ENCODE measurements at places on chromosomes 5 and 9. TPM values are rescaled to one million over a fixed set of nuclear protein-coding genes. Genes with fewer than 3 reads are reported as not detected.
A peak's percentile ranks its signal among the peaks of the same experiment; 100 is the strongest.

DNA sequence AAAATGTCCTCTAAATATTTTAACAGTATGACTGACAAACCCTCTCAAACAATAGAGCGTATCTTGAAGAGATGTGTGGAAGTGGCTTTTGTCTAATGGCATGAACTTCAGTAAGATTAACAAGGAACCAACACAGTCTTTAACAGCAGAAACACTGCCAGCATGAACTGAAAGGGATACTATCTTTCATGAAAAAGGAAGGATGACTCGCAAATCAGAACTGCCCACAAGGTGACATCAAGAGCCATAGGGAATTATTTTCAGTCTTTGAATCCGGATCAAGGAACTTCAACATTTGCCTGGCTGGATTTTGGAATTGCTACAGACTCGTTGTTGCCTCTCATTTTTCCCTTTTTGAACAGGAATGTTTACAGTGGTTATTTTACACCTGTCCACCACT lies 5.1 kb upstream of the HEXB start:
- no peak overlapping the region for H3K4me3 ChIP-seq
- no peaks in the 10 kb centered on the region for H3K36me3 ChIP-seq
- no peak for DNase-seq
- no peak overlapping the region for H3K27ac ChIP-seq
- H3K4me1 ChIP-seq: peaks cover 8% of the 10 kb centered on the region

DNA sequence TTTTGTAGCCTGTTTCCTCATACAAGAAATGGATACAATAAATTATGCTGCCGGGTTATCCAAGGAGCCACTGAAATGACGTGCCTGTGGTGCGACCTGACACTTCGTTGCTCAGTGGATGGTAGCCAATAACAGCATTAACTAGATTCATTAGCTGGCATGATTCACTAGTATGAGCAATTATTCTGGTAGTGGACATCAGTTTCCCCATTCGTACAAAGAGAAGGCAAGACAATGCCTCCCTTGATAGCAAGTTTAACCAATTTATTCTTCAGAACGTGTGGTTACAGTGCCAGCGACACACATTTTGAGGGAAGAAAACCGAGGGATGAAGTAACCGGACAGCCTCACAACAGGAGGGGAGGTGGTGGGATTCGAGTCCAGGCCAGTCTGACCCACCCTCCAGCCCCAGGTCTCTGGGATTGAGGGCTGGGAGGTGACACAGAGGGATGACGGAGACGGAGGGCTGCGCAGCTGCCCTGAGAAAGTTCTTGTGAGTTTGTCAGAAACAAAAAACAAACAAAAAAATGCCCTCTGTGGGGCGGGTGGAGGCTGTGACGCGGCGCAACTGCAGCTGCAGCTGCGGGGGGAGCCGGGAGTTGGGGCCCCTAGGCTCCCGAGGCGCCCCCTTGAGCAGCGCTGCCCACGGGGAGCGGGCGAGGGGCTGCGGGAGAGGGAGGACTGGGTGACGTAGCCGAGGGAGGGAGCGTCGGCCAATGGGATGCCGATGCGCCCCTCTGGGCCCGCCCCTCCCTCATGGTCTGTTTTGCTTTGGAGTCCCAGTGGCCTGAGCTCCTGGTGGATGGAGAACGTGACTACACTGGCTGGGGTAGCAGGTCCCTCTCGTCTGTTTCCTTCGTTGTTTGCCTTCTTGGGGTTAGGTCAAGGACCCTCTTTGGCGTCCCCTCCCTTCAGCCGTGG lies 10.9 kb downstream of the LHX2 start:
- H3K27ac ChIP-seq: no peak overlapping the region
- H3K4me3 ChIP-seq: no peak overlapping the region
- peaks cover 98% of the 10 kb centered on the region for H3K27me3 ChIP-seq
- peaks cover 11% of the 10 kb centered on the region for H3K4me1 ChIP-seq
- no peaks in the 10 kb centered on the region for H3K36me3 ChIP-seq
- DNase-seq: peak; percentile 58

DNA sequence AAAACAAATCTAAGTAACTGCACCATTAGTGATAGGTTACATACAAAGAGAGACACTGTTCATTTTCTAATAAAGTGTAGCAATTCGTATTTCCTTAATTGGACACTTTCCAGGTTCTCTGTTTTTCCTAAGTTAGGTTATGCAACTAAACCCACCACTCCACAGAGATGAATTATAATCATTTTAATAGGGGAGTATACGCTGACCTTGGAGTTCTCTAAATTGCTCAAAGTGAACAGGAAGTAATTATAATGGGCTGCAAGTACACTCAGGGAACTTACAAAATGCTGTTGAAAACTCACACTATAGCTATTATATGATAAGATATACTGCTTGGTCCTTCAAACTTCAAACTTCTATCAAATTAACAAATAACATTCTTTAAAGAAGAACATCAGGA lies 18.2 kb upstream of the ADCY2 start:
- H3K36me3 ChIP-seq: peaks cover 3% of the 10 kb centered on the region
- H3K4me3 ChIP-seq: no peak overlapping the region
- H3K27me3 ChIP-seq: no peaks in the 10 kb centered on the region
- no peak for DNase-seq

DNA sequence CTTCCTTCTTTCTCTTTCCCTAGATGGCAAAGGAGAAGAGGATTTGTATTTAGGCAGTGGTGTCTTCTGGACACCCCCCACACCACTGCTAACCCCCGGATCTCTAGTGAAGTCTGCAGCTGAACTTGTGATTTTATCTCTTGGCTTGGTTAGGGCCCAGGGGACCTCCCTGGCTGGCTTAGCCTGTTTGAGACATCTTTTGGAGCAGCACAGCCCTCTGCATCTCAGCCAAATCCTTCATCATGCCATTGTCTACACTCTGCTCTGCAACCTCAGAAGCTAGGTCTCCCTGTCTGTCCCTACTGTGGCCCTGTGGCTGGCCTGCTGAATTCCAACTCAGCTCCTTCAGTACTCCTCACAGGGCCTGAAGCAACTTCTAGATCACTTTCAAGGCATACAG lies 81.7 kb downstream of the MUSK start:
- no peaks in the 10 kb centered on the region for H3K27me3 ChIP-seq
- no peak overlapping the region for H3K27ac ChIP-seq
- no peak for DNase-seq

GRCh38 chr5:56817263-56818014 lies 2.1 kb downstream of the MAP3K1 start:
- DNase-seq: no peak
- H3K27me3 ChIP-seq: peaks cover 26% of the 10 kb centered on the region
- peaks cover 41% of the 10 kb centered on the region for H3K4me1 ChIP-seq
- peak overlapping the region; percentile 90 for H3K4me3 ChIP-seq
- no peaks in the 10 kb centered on the region for H3K36me3 ChIP-seq

GRCh38 chr5:43037636-43038495 lies 2.3 kb downstream of the ANXA2R start:
- H3K27ac ChIP-seq: no peak overlapping the region
- DNase-seq: no peak
- peaks cover 87% of the 10 kb centered on the region for H3K27me3 ChIP-seq
- H3K4me3 ChIP-seq: peak overlapping the region; percentile 41
- H3K36me3 ChIP-seq: peaks cover 3% of the 10 kb centered on the region
- peaks cover 39% of the 10 kb centered on the region for H3K4me1 ChIP-seq

- no peak for DNase-seq
- no peaks in the 10 kb centered on the region for H3K27me3 ChIP-seq
- peaks cover 5% of the 10 kb centered on the region for H3K4me1 ChIP-seq
- no peaks in the 10 kb centered on the region for H3K36me3 ChIP-seq
Observed at GRCh38 chr5:138694146-138694545, 59.1 kb upstream of the CTNNA1 start.

DNA sequence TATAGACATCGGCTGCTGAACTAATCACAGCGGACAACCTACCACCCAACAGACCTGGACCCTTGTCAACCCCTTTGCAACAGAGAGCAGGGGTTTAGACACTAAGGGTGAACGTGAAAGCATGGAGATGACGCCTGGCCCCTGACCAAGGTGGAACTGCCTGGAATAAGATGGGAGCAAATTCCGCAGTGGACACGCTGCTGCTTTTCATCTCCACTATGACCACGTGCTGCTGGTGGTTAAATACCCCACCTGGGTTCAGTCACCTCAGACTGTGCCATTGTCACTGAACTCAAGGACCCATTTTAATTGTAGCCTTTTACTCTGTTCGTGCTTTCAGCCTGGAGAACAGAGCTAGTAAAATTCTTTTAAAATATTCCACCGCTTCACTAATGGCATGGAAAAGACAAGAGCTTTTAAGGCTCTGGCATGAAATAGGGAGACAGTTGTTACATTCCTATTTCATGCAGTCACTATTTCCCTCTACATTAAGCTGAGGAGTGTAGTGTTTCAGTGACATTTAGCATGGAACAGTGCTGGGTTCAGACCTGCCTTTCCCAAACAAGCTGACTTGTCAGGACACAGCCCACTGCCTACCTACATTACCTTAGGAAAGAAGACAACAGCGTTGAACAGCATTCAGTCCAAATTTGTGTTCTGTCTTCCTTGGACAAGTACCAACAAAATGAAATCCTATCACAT lies 96.8 kb downstream of the ANKRD18B start:
- no peak overlapping the region for H3K27ac ChIP-seq
- no peak overlapping the region for H3K4me3 ChIP-seq

TBC1D2 gene
- total RNA-seq: 2.4 TPM

SPINK7 gene
- total RNA-seq: not detected

ACSL6 gene
- 1.7 TPM for total RNA-seq
